Caudate nucleus (tissue), 63 donors: ENCODE measurements at places on chromosomes 6 and 20.

GRCh38 chr20:36917240-36917639, 34.3 kb downstream of the SAMHD1 start:
- no peak for DNase-seq

DNA sequence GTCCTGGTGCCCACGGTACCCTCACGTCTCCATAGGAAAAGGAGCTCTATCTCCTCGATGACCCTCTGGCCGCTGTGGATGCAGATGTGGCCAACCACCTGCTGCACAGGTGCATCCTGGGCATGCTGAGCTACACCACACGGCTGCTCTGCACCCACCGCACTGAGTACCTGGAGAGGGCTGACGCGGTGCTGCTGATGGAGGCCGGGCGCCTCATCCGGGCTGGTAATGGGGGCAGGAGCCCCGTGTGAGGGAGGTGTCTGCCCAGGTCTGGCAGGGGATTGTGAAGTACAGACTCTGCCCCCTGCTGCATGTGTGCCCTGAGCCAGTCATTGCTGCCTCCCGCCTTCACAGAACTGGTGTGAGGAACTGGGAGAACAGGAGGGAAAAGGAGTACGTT, 12.4 kb downstream of the DLK2 start:
- DNase-seq: no peak

GRCh38 chr20:17875106-17875980, 93.3 kb downstream of the SNX5 start:
- DNase-seq: no peak

- no peak for DNase-seq
Measured at GRCh38 chr6:26420688-26421171, 18.7 kb downstream of the BTN3A1 start.

- no peak for DNase-seq
Measured at GRCh38 chr20:62603021-62603906, 39.0 kb upstream of the SLCO4A1 start.

GRCh38 chr20:58980711-58981627, at the start of gene NELFCD:
Gene NELFCD (plus strand): TSS chr20:58981256. CDS start chr20:58981310, 54 bp downstream.
- peak; percentile 52 for DNase-seq

DNA sequence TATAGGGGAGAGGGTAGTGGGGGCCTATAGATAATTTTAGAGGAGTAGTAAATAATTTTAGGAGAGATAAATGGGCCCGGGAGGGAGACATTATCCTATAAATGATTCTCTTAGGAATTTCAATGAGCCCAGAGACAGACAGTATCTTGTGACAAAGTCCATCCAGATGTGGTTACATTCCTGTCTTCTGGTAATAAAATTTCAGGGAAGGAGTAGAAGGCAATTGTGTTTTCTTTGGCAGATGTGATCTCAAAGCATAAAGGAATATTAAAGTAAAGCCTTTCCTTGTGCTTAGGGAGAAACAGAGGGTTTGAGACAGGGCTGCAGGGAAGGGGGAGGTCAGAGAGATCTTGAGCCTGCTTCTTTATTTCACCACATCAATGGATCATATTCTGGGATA, 979.8 kb upstream of the GJE1 start:
- no peak for DNase-seq
